ENCODE measurements at places on chromosomes 1 and 21. TPM values are rescaled to one million over a fixed set of nuclear protein-coding genes. Genes with fewer than 3 reads are reported as not detected.

Gene FCRL2
- total RNA-seq, result not detected

Gene POLR3C
- total RNA-seq, result 58.6 TPM

Gene TNFAIP8L2
- total RNA-seq, result not detected

Gene NPHS2
- total RNA-seq, result not detected

Gene DCDC2B
- not detected for total RNA-seq

Gene AMY1B
- total RNA-seq, result not detected

Gene TEX38
- total RNA-seq, result not detected

Gene RCSD1
- 0.57 TPM for total RNA-seq

Gene DARS2
- 15.9 TPM for total RNA-seq

Gene GSTM5
- 13.0 TPM for total RNA-seq

Gene TNFSF4
- 0.49 TPM for total RNA-seq

Gene ATP1A4
- total RNA-seq, result not detected

Gene TNFRSF9
- under 0.01 TPM for total RNA-seq

Gene BMP8A
- total RNA-seq, result not detected

Gene HAO2
- total RNA-seq, result not detected

Gene RNU1-1
- total RNA-seq, result 2,882 TPM

Gene AGBL4
- total RNA-seq, result not detected

Gene CLCA1
- not detected for total RNA-seq

Gene NTMT2
- not detected for total RNA-seq

Gene PRR9
- not detected for total RNA-seq
